ENCODE measurements at places on chromosomes 16 and 17.

DNA sequence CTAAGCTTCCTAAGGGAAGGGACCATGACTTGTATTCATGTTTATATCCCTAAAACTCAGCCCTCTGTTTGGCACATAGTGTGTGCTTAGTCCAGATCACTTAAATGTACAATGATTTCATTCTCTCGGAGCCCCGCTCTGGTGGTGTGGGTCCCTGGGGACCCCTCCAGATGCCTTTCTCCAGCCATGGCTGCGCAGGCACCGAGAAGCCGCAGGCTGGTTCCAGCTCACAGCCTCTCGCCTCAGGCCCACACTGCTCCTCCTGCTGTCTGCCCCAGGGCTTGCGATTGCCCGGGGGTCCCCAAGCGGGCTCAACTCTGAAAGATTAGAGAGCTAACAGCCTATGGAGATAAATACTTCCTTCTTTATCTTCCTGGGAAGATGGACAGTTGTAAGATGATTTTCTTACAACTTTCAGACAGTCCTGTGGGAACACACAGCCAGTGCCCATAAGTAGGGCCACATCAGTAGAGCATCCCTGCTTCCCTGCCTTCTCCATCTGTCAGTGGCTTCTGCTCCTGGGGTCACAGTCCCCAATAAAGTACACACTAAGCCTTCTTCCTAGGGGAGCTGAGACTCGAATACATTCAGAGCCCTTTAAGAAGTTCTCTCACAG, 66.2 kb downstream of the CENPV start:
- DNase-seq = peak; percentile 36

- DNase-seq = no peak
These were observed 190.7 kb downstream of the KATNIP start for GRCh38 chr16:27740496-27741201.

- DNase-seq = no peak
These were observed 33.9 kb downstream of the MAP2K3 start for GRCh38 chr17:21318439-21318838.

DNA sequence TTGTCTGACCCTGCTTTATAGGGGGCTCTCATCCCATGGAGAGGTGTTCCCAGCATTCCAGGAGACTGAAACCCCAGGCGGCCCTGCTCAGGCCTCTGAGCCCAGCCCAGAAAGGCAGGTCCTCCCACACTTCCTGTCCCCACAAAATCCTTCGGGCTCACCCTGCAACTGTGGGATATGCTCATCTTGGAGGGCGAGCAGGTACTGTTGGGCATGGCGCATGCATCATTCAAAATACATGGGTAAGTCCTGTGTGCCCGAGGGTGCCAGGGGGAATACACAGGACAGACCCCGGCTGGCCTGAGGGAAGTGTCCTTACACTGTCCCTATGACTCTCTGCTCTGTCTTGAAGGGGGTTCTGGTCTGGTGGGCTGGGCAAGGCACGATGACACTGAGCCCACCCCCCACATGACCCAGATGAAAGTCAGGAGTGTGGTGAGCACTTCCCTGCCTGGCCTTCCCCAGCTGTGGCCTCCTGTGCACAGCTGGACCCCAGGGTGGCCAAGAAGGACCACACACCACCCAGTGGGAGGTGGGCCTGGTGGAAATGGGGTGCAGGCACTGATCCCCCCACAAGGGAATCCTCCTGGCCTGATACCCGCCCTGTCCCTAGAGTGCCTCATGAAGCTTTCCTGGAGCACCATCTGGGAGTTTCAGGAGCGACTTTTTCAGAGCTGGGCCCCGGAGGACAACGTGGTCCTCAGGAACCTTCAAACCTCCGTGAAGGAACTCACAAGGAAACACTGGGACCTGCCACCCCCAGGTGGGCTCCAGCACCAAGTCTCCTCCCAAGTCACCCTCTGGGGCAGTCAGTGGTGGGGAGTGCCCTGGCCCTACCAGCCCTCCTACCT, 46.7 kb downstream of the USP22 start:
- DNase-seq = no peak

DNA sequence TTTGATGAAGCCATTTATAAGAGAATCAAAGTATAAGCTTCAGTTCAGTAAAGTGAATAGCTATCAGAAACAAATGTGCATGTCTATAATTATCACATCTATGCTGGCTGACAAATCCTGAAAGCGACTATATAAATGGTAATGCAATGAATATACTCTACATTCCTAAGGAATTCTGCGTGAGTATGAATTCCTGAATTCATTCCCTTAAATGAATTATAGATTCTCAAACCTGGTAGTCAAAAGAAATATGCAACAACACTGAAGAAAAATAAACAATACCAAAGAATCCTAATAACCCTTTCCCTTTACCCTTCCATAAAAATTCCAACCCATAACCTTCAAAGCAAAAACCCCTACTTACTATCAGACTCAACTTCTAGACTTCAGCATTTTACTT, 416.6 kb upstream of the PMFBP1 start:
- no peak for DNase-seq

DNA sequence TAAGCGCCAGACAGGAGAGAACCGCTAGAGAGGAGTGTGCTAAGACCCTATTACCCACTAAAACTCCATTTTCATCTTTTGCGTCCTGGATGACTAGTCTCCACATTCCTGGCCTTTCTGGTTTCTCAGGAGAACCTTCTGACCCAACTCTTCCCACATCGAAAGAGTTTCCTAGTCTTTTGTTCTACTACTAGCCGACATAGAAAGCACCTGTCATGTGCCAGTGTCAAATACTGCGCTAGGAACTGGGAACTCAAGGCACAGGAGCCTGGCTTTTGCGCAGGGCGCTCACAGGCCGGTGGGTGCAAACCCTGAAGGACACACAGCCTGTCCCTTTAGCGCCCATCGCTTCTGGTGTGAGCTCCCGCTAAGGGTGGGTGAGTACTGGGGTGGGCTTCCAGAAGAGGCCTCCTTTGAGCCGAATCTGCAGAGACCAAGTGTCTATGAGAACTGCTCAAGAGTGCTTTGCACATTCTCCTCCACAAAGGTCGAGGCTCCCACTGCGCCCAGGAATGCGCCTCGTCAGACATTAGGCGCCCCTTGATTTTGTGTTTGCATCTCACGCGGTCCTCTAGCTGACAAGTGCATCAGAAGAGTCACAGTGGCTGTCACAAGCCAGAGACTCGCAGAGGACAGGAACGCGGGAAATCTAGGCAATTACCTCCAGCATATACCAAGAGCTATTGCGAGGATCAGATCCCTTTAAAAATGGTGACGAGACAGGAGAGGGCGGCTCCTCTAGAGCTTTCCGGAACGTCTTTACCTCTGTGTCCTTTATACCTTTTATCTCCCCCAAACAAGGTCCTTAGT, 2.0 kb upstream of the PSMB3 start:
- DNase-seq = no peak

DNA sequence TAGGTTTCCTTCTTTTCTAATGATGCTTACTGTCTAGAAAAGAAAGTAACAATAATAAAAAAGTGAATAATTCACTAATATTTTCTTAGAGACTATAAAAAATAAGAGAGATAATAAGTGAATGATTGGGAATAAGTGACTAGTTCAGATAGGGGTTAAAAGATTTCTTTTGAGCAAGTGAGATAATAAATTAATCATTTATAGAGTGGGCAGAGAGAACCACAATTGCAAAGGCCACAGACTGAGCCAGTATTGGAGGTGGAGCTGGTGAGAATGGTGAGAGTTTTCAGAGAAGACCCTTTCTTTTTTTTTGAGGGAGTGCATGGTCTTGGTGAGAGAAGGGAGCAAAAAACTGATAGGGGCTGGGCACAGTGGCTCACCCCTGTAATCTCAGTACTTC, 159.1 kb upstream of the SALL1 start:
- DNase-seq = no peak

- DNase-seq = no peak
These were observed 19.2 kb downstream of the AQP8 start for GRCh38 chr16:25235991-25236390.

DNA sequence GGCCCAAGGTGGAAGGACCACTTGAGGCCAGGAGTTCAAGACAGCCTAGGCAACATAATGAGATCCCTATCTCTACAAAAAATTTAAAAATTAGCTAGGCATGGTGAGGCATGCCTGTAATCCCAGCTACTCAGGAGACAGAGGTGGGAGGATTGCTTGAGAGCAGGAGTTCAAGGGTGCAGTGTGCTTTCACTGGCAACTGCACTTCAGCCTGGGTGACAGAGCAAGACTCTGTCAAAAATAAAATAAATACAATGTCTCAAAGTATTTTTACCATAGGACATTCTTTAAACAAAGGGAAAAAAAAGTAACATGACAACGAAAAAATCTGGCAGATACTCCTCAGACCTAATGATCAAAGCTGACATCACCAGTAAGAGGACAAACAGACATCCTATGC, 72.6 kb downstream of the FBXL20 start:
- no peak for DNase-seq

- no peak for DNase-seq
These were observed 68.9 kb upstream of the HAS3 start for GRCh38 chr16:69036399-69037091.

DNA sequence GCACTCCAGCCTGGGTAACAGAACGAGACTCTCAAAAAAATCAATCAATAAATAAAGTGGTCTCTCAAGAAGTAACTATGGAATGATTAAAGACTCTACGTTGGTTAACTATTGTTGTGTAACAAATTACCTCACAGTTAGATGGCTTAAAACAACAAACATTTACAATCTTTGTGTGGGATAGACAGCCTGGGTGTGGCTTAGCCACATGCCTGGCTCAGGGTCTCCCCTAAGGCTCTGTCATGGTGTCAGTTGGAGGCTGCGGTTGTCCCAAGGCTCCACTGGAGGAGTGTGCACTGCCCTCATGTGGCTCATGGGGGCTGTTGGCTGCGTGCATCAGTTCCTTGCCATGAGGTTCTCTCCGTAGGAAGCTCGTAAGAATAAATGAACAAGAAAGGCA, 294.5 kb downstream of the SNX29 start:
- peak; percentile 14 for DNase-seq

- no peak for DNase-seq
These were observed 42.3 kb upstream of the KLHDC4 start for GRCh38 chr16:87808108-87808507.
